ENCODE measurements at places on chromosomes 16 and 17.

DNA sequence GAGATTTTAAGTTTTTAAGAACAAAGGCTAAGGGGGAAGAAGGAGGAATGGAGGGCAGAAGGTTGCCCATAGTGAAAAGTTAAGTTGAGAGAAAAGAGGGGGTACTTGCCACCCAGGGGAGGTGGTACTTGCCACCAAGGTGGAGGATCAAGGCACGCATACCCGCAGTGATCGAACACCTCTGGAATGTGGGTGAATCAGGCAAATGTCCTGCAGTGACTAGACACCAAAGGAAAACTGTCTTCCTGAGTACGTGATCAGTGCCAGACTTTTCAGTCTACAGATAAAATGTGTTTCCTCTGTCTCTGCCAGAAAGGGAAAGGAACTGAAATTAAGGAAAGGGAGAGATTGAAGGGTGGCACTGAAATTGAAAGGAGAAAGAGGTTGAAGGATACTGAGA is 2285.3 kb downstream of the TP53TG3F start:
- DNase-seq = no peak

GRCh38 chr16:66510711-66511601 is 39.0 kb downstream of the TK2 start:
- no peak for DNase-seq

DNA sequence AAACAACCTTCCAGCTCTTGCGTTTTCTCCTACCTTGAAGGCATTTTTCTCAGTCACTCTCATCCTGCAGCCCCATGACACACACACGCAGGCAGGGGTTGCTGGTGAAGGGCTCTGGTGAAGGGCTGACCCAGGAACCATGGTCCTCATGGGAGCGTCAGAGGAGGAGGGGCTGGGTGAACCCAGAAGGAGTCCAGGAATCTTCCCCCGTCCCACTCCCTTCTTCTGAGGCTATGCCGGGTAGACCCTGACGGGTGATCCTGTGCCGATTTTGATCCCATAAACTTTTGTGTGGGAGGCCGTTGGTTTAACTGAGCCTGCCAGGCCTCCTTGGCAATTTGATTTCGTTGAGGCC is 278.4 kb upstream of the FOXF1 start:
- DNase-seq = no peak

GRCh38 chr16:83952940-83953795 is at the start of gene OSGIN1:
OSGIN1 (plus strand) TSS chr16:83953240; CDS start chr16:83957672, 4,432 bp downstream.
- DNase-seq = peak; percentile 93

- DNase-seq = no peak
Measured at GRCh38 chr17:45867171-45867570, 22.5 kb downstream of the SPPL2C start.

- no peak for DNase-seq
Measured at GRCh38 chr17:83150369-83151055, 71.1 kb downstream of the METRNL start.

GRCh38 chr17:77127735-77128361 is 12.9 kb upstream of the SEC14L1 start:
- DNase-seq = peak; percentile 63

DNA sequence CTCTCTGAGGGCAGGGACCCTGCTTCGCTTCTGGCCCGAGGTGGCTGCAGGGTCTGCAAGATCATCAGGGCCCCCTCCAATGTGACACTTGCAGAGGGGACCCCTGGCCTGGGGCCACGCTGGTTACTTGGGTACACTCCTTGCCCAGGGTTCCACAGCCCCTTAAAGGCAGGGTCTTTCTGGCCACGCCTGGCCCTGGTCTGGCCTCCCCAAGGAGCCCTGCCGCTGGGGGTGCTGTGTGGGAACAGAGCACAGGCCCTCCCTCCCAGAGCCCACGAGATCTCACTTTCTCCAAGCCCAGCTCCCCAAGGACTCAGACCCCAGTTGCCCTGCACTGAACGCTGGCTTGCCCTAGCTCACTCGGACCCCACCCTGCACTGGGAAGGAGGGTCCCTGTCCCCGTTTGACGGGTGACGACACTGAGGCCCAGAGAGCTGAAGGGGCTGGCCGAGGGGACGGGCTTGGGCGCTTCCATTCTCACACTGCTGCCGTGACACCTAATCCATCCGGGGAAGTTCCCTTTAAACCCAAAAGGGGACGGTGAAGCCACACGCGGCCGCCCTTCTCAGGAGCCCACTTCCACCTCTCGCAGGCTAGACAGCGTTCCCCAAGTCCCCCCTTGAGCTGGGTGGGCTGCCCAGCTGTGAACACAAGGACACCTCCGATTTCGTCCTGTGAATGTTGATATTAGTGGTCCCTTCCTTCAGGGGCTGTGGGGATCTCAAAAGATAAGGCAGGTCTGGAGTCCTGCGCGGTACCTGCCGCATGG is 26.9 kb upstream of the OSGIN1 start:
- DNase-seq = no peak

GRCh38 chr17:18206962-18207361 is 18.5 kb upstream of the LLGL1 start:
- DNase-seq = no peak

DNA sequence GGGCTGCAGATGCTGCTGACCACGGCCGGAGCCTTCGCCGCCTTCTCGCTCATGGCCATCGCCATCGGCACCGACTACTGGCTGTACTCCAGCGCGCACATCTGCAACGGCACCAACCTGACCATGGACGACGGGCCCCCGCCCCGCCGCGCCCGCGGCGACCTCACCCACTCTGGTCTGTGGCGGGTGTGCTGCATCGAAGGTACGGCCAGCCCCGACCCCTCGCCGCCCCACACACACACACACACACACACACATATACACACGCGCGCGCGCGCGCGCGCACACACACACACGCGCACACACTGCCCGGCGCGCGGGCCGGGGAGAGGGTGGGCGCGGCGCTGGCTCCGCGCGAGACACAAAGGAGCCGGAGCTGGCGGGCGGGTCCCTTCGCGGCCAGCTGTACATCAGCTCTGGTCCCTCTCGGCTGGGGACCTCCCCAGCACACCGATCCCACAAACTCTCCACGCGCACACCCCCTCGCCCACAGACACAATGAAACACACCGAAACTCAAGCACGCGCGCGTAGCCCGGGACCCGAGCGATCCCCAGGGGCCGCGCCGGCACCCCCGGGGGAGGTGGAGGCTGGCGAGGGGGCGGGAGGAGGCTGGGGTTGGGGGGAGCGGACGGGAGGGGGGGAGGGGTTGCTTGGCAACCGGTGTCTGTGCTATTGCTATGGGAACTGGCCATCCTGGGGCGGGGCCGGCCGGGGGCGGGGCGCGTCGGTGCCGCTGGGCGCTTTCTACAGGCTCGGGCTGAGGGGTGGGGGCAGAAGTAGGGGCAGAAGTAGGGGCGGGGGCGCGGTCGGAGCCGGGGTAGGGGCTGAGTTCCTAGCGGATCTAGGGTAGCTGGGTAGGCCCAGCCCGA is 658 bp downstream of the CACNG4 start:
- peak; percentile 55 for DNase-seq

- no peak for DNase-seq
Measured at GRCh38 chr16:81158964-81159363, 62.8 kb upstream of the GCSH start.

DNA sequence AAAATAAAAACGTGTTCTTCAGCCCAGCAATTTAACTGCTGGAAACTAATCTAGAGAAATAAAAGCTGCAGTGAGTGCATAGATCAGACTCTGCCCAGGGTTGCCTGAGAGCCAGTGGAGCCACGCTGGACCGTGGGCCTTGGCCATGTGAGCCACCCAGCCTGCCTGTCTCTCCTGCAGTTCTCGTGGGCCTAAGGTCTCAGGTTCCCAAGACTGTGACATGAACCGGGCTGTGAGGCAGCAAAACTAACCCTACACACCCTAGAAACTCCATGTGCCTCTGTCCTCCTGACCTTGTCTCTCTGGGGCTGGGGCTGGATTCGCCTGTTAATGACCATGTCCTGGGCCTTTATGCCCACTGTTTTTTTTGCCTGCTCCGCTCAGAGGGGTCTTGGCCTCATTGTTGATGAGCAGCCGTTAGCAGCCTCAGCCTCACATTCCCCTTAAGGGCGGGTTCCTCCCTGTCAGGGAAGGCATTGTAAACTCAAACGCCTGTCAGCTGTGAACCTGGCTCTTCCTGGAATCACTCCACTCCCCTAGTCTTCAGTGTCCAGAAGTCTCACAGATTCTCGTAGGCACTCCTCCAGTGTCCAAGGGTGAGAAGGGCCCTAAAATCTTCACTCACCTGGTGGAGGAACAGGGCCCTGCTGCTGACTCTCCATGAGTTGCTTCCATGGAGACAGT is 16.9 kb downstream of the C16orf90 start:
- DNase-seq = no peak

- DNase-seq = no peak
Measured at GRCh38 chr16:14175086-14175485, 104.0 kb downstream of the MRTFB start.

DNA sequence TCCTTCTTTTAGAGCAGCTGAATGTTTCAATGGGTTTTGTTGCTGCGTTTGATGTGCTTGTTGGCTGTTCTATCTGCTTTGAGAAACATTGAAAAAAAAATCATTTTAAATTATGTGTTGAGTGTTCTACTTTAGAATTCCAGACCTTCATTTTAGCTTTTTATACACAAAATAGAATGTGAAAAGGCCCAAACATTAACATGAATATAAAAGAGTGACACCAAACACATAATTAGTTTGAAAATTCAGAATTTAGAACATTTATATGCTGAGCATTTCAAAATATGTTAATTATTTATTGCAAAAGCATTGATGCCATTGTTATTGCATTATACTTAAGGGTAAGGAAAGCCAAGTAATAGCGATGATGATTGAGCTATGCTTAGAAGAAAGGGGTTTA is 2.9 kb downstream of the NFAT5 start:
- DNase-seq = no peak

GRCh38 chr17:59409336-59410048 is 78.0 kb downstream of the YPEL2 start:
- DNase-seq = no peak

- no peak for DNase-seq
Measured at GRCh38 chr16:87740909-87741424, 24.8 kb downstream of the KLHDC4 start.

DNA sequence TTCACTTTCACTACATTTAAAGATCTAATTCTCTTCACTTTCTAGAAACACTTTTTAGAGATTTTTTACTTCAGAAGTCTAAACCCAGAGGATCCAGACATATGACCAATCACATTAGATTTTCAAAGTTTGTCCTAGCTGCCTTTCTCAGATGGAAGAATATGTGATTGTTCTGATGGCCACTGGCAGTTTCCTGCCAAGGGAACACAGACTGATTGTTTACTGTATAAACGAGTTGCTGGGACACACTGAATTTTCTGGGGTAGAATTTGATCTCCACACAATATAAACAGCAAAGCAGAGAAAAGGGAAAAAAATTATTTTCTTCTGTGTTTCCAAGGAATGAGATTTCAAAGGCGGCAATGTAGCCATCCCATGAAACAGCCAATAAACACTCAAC is 480.0 kb downstream of the TOX3 start:
- DNase-seq = no peak

GRCh38 chr17:30091121-30091670 is 25.4 kb upstream of the NSRP1 start:
- DNase-seq = no peak

DNA sequence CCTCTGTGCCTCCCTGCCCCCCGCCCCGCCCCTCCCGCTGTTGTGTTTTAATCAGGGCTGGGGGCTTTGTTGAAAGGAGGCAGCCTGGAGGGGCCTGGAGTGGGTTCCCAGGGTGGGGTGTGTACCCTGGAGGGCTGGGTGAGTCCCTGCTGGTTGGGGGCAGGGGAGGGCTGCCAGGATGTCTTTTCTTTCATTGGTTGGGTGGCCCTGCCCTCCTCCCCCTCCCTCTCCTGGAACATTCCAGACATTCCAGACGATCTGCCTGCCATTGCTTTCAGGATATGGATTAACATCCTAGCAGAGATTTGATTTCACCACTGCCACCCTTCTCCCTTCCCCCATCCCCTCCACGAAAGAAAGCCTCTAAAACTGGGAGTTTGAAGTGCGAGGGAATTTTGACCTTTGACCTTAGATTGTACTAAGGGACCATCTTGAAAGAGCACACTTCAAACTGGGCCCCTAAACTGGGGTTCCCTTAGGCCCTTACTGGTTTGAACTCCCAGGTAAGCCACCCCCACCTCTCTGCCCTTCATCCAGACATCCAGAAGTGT is 25.3 kb downstream of the IGF2BP1 start:
- DNase-seq = peak; percentile 48

DNA sequence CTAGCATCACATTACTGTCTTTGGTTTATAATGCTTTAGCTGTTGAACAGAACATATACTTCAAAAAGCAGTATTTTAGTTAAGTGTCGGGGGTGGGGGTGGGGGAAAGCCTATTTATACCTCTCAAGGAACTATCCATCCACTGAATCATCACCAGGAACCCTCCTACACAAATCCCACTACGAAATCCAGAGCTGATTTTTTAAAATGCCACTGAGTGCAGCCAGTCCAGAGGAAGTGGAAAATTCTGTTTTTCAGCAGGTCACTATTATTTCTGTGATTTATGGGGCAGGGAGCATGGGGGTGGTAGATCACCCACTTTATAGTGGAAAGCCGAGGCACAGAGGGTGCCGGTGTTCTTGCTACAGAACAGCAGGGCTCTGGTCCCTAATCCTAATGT is 284.1 kb downstream of the SOX9 start:
- DNase-seq = no peak

- DNase-seq = no peak
Measured at GRCh38 chr17:74163271-74163821, 40.1 kb upstream of the RPL38 start.

DNA sequence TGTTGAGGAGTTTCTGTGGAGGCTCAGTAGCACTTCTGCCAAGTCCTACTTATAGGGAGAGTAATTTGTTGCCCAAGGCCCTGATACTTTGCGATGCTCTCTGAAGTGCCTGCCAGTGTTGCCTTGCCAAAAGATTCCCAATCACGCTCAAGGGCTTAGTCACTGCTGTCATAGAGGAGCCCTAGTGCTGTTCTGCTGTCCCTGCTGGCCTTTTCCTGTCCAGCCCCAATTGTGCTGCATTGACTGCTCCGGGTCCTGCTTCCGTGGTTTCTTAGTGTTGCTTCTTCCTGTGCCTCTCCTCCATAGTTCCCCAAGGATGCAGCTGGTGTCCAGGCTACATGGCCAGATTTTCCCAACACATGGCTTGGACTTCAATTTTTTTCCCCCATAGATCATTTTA is 13.9 kb downstream of the NUP93 start:
- DNase-seq = peak; percentile 58

DNA sequence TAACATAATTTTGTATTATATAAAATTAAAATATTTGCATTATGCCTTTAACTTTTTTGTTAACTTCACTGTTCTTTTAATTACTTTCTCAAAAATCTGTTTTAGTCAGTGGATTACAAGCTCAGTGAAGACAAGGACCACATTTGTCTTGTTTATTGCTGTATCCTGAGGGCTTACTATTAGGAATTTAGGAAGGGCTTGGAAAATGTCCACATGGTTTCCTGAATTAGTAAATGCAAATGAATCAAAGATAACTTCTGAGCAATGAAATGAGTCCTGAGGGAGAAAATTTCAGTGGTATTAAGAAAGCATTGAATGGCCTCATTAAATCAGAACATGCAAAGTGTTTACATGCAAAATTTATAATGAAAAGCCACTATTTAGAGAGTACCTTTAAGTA is 1293.2 kb upstream of the GOT2 start:
- DNase-seq = no peak

GRCh38 chr17:1762901-1763898 is 1.3 kb downstream of the SERPINF1 start:
- DNase-seq = no peak

GRCh38 chr16:68076560-68076959 is 8.6 kb upstream of the NFATC3 start:
- DNase-seq = no peak

GRCh38 chr16:27677263-27677662 is 127.3 kb downstream of the KATNIP start:
- DNase-seq = no peak
